ENCODE measurements at places on chromosomes 16 and 17.

GRCh38 chr16:471353-472198, 46.1 kb downstream of the RAB11FIP3 start:
- DNase-seq, result no peak

DNA sequence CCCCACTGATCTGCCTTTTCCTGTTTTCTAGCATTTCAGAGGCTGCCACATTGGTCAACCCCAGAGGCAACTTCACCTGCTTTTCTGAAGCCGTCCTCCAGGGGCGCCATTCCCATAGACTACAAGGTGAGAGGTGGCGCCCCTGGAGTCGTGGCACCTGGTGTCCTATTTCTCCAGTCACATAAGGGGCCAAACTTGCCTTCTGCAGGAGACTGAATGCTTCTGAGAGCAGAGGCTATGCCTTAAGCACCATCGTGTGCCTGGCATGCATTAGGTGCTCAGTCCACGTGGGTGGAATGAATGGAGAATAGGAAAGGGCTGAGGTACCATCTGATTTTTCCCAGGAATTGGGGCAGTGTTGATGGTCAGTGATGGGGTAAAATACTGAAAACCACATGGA, 164.8 kb downstream of the HAPSTR1 start:
- DNase-seq, result no peak

DNA sequence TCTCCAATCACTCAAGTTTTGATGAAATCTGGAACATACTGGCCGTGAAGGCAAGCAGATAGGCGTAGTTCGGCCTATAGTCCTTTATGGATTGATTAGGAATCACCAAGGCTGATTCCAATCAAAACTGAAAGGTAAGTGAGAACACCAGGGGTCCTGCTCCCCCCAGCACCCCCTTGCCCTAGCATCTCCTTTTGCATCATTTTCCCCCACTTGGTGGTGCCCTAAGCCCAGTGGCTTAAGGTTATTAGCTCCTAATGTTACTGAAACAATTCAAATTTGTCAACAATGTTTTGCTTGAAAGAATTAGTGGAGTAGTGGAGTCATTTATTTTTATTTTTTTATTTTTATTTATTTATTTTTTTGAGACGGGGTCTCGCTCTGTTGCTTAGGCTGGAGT, 4.9 kb downstream of the SLFN14 start:
- DNase-seq, result no peak

GRCh38 chr16:11263737-11264136, 5.4 kb downstream of the TNP2 start:
- DNase-seq, result no peak

DNA sequence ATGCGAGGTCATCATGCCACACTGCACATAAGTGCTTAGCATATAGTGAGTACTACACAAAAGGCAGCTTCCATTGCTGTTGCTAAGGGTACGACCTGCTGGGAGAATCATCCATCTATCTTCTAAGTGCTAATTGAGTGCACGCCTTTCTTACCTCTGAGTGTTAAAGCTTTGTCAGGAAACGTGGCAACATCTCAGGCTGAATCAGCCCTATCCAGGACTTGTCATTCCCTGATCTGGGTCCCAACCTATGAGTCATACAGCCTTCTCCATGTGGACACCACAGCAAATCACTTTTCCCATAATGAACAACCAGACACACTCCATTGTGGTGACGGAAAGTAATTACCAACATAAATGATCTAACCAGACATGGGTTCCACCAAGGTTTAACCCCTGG, 201.1 kb upstream of the MAF start:
- no peak for DNase-seq
